ENCODE measurements at places on chromosomes 2 and 18.

GRCh38 chr2:23422089-23423061 lies 37.4 kb downstream of the KLHL29 start:
- no peak for DNase-seq

DNA sequence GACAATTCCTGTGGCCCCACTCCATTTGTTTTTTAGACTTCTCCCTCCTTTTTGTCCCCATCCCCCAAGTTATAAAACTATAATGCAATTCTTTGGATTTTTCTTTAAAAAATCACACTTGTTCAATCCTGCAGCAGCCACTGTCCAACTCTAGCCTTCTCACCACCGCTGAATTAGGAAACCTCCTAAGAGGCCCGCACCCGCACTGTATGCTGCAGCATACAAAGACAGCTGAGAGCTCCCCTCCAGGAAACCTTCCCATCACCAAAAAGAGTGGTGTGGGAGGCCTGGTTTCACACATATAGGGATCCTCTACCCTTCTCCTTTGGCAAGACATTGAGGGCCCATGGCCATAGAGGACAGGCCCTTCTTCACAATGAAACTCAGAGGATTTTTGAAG lies 2.9 kb downstream of the PCGF1 start:
- DNase-seq: no peak

GRCh38 chr18:78810706-78811105 lies 168.9 kb upstream of the SALL3 start:
- no peak for DNase-seq

- DNase-seq: no peak
Observed at GRCh38 chr2:232842689-232843088, 27.4 kb upstream of the SNORC start.

- no peak for DNase-seq
Observed at GRCh38 chr2:32363597-32363996, 6.8 kb downstream of the BIRC6 start.

Measured in central memory CD4-positive, alpha-beta T cell (primary cell).